ENCODE measurements at places on chromosomes 11 and 22. TPM values are rescaled to one million over a fixed set of nuclear protein-coding genes. Genes with fewer than 3 reads are reported as not detected.

Gene MS4A6E
- not detected for total RNA-seq

Gene OR51E2
- 0.30 TPM for total RNA-seq

Gene CDC42EP1
- 17.7 TPM for total RNA-seq

GRCh38 chr11:83401506-83402225 is 115.5 kb upstream of the CCDC90B start:
- no peak for DNase-seq

- no peak for DNase-seq
Measured at GRCh38 chr11:115674937-115675544, 170.8 kb upstream of the CADM1 start.

DNA sequence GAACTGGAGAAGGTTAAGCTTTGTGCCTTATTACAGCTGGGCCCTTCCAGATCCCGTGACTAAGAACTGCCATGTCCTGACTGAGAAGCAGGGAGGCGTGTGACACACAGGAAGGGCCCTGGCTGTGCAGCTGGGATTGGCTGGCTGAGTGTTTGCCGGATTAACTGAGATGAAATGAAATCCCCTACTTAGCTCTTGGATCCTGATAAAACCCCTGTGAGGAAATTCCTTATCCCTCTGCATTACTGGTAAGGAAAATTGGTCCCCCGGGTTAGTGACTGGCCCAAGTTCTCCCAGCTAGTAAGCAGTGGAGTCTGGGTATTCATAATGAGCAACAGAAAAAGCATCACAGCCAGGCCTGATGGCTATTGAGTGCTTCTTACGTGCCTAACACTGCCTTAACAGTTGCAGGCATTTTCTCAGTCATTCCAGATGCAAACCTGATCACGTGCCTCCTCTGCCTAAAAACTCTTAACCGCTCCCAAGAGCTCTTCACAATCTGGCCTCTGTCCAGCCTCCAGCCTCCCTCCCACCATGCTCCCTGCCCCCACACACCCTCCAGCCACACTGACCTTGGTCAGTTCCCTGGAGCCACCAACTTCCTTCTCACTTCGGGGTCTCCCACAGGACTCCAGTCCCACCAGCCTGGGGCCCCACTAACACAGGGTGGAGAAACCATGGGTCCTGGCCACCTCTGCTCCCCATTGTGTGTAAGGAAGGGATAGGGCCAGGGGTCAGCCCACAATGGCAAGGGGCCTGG is 37.8 kb downstream of the ARRB1 start:
- peak; percentile 82 for DNase-seq

DNA sequence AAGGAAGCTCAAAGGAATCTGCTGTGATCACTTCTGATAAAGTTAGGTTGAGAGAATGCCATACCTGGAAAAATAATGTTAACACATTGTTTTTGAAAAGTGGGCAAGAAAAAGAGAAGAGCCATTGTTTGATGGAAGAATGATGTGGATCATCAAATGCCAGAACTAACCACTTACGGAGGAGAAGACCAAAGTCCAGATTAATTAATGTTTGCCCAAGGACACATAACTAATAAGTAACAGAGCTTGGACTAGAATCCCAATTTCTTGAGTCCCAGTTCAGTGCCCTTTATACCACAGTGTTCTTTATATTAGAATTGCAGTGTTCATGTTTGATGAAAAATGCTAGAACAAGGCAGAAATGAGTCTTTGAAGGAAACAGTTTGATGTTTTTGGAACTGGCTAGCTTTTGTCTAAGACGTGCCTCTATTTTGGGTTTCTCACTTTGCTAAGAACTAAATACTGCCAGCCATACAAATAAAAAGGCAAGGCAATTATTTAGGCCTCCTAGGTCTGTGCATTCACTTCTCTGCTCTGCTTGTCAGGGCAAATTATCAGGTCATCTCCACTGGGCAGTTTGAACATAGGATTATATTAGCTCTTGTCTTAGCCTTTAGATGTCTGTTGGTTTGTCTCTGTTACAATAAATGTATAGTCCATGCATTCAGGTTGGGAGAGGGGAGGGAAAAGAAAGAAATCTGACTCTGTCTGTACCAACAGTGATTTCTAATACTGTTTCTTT is 72.3 kb downstream of the TRIM44 start:
- no peak for DNase-seq

- peak; percentile 44 for DNase-seq
Measured at GRCh38 chr11:2777386-2777785, 77.6 kb upstream of the KCNQ1OT1 start.

GRCh38 chr11:95655536-95655935 is 134.0 kb downstream of the FAM76B start:
- no peak for DNase-seq

DNA sequence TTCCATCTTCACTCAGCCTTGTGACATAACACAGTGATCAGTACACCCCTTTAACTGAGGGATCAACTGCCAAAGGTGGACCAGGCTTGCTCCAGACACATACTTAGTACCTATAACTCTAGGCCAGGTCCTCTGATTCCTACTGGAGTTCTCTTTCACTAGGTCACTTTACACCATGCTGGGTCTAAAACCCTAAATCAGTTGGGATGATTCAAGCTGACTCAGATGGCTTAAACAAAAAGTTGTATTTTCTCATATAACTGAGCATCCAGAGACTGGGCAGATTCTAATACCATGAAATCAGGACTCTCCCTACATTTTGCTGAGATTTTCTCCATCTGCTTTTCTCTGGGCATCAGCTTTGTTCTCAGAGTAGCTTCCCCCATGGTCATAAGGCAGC is 26.0 kb upstream of the FLI1 start:
- no peak for DNase-seq

GRCh38 chr11:100769165-100769564 is 82.1 kb downstream of the ARHGAP42 start:
- DNase-seq: no peak

- no peak for DNase-seq
Measured at GRCh38 chr11:20055312-20055711, 105.0 kb downstream of the DBX1 start.

Data from Right ventricle myocardium inferior (tissue), 1 donor.